ENCODE measurements at places on chromosomes 6 and 20.

- no peak for DNase-seq
These were observed 16.7 kb upstream of the PRDM1 start for GRCh38 chr6:106069478-106069877.

- no peak for DNase-seq
These were observed 40.1 kb downstream of the PHACTR3 start for GRCh38 chr20:59644371-59644939.

DNA sequence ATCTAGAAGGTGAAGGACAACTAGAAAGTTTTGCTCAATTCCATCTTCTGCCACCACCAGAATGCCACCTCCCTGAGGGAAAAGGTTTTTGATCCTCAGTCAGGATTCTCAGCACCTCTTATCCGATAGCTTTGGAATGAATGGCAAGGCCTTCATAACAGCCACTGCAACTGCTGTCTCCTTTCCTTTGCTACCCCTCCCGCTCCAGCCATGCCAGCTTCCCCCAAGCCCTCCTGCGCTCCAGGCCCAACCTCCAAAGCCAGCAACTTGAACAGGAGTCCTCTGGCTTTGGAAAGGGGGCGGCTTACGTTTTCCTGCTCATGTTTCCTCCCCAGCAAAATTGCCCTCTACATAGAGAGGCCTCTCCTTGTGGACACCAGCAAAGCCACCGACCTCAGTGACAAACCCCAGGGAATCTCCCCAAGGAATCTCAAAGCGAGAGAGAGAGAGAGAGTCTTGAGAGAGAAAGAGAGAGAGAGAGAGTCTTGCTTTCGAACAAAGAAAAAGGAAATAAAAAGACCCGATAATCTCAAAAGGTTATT is 420 bp upstream of the BTN2A1 start:
- no peak for DNase-seq

DNA sequence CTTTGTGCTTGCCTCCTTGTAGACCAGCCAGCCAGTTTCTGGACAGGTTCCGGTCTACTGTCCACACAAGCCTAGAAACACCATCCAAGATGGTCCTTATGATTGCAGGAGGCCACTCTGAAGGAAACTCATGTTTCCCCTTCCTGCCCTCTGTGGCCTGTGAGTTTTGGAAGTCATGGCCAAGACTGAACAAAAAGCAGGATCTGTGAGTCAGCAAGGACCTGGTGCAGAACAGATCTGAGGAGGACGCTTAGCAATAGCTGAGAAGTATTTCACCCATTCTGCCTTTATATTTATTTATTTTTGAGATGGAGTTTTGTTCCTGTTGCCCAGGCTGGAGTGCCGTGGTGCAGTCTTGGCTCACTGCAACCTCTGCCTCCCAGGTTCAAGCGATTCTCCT is 134.6 kb upstream of the EEF1E1 start:
- no peak for DNase-seq

- no peak for DNase-seq
These were observed 52.0 kb upstream of the POLR1H start for GRCh38 chr6:30009113-30009512.

DNA sequence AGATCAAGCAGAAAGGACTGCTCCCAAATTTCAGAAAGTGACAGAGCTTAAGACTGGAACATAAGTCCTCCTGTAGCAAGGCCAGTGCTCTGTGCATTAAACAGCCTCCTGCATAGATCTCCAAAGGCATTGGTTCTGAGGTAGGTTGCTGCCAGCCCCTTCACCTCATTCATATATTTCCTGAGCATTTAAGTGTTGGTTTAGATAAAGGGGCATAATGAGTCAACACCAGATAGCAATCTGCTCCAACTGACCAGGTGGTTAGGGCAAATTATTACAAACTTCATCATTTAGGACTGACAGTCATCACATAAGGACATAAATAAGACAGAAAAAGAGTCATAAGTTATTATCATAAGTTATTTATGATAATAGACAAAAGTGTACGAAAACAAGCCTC is 10.7 kb downstream of the PTPRK start:
- DNase-seq = no peak

GRCh38 chr20:13401596-13401995 is 180.5 kb downstream of the ISM1 start:
- DNase-seq = no peak

- DNase-seq = peak; percentile 60
These were observed 274.3 kb downstream of the CD109 start for GRCh38 chr6:73969971-73970970.

GRCh38 chr6:53338304-53338703 is 10.4 kb downstream of the ELOVL5 start:
- DNase-seq = no peak

DNA sequence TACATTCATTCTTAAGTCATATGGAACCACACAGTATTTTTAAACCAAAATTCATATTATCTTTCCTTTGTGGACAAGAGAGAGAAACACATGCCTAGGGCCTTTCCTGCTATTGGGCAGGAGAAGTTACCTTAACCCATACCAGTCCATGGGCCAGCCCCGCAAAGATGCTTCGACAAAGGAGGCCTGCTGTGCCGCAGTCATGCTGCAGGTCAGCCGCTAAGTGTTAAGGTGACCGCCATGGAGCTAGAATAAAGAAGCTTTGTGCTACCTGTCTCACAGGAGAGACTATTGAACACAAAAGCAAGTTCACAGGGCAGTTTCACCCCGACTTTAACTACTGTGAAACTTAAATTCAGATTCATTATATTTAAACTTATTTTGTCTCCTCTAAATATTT is 62.3 kb upstream of the TMEM181 start:
- no peak for DNase-seq

- no peak for DNase-seq
These were observed 206.3 kb downstream of the SMOC2 start for GRCh38 chr6:168647271-168647670.

All from T47D (cell line).